HT1080 (cell line): ENCODE measurements at places on chromosomes 2 and 18. TPM values are rescaled to one million over a fixed set of nuclear protein-coding genes. Genes with fewer than 3 reads are reported as not detected.

The ACKR3 gene
- not detected in 2 replicates for total RNA-seq

The XIRP2 gene
- 0.03 and 0.18 TPM in 2 replicates for total RNA-seq

The HRH4 gene
- not detected in 2 replicates for total RNA-seq

The CTDSP1 gene
- total RNA-seq: 47.3 and 61.2 TPM in 2 replicates

The NDC80 gene
- total RNA-seq: 46.1 and 46.9 TPM in 2 replicates

The ACOXL gene
- not detected in 2 replicates for total RNA-seq

The SLC19A3 gene
- not detected in 2 replicates for total RNA-seq

The B3GNT2 gene
- 20.5 and 26.5 TPM in 2 replicates for total RNA-seq

The SPIRE1 gene
- total RNA-seq: 13.6 and 14.8 TPM in 2 replicates

The ACYP2 gene
- 0.97 and 4.7 TPM in 2 replicates for total RNA-seq

The RIT2 gene
- not detected in 2 replicates for total RNA-seq

The NXPH2 gene
- 0.14 TPM in 1 of 2 replicates, not detected in the other for total RNA-seq

The FHL2 gene
- total RNA-seq: 155 and 198 TPM in 2 replicates

The GULP1 gene
- 18.5 and 21.8 TPM in 2 replicates for total RNA-seq

The ONECUT2 gene
- 0.03 and 0.08 TPM in 2 replicates for total RNA-seq

The RELCH gene
- total RNA-seq: 18.3 and 22.4 TPM in 2 replicates

The SCG2 gene
- total RNA-seq: 4.6 and 8.2 TPM in 2 replicates

The PDIA6 gene
- total RNA-seq: 262 and 287 TPM in 2 replicates

The OSR1 gene
- total RNA-seq: not detected in 2 replicates

- no peak for DNase-seq
Observed at GRCh38 chr2:132979339-132980093, 309.5 kb upstream of the LYPD1 start.

- no peak for DNase-seq
Observed at GRCh38 chr2:16002575-16002974, 62.2 kb downstream of the MYCN start.

- DNase-seq: no peak
Observed at GRCh38 chr2:177363332-177363731, 29.2 kb upstream of the AGPS start.

DNA sequence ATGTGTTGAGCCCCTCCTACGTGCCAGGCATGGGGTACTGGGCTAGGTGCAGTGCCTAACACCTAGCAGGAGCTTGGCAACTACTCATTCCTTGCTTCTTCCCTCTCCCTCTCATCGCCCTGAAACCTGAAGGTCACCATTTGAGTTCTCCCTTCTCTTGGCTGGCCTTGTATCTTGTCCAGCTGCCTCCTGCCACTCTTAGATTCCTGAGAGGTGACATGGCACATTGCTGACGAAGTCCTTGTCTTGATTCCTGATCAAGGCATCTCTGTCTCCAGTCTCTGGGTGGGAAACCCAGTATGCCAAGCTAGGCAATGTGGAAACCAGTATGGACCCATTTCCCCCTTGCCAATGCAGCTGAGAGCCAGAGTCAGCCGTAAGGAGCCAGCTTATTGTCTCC, 9.0 kb upstream of the EFR3B start:
- DNase-seq: no peak

- no peak for DNase-seq
Observed at GRCh38 chr2:74499267-74499939, at the start of gene LBX2. Gene LBX2, minus strand, starts transcription at chr2:74499603. Its CDS starts 66 bp downstream, at chr2:74499537.

DNA sequence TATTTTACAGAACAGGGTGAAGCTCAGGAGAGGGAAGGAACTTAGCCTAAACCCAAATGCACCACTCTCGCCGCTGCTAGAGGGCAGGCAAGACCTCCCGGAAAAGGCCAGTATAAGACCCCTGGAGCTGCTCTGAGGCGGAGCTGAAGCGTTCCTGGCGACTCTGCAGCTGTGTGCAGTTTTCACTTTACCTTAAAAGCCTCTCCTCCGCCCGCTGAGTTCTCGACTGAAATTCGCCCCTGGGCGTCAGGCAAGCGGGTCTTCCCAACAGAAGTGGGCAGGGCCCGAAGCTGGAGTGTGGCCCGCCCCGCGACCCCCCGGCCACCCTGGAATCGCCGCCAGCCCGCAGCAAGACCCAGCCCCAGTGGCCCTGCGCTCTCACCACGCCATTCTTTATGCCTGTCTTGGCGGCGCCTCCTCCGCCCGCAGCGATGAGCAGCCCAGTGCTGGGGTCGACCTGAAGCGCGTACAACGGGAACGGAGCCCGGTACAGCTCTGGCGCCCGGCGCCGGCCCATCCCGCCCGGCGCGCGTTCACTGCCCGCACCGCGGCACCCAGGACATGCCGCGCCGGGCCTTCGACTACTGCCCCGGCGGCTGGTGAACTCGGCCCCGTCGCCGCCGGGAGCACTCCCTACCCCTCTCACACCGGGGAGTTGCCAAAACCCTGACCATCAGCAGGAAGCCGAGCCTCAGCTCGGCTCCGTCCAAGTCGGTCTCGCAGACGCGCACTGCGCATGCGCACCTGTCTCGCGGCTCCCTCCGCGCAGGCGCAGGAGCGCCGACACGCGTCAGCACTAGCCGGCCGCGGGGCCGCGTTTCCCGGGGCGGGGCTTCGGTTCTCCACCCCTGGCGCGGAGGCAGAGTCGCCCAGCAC, at the start of gene PREB:
TSS of gene PREB (minus strand) at position 732 of the 876 bp plus-strand sequence. CDS start at position 517, 215 bp downstream.
- peak; percentile 90 for DNase-seq

GRCh38 chr2:162337868-162338267, 6.1 kb upstream of the GCA start:
- no peak for DNase-seq

GRCh38 chr2:237147317-237147716, 61.6 kb downstream of the COPS8 start:
- no peak for DNase-seq

GRCh38 chr2:191892391-191892790, 45.5 kb upstream of the CAVIN2 start:
- DNase-seq: peak; percentile 47

GRCh38 chr18:77114415-77115191, 18.0 kb downstream of the MBP start:
- no peak for DNase-seq

GRCh38 chr2:137123226-137123625, 357.9 kb downstream of the THSD7B start:
- peak; percentile 32 for DNase-seq

DNA sequence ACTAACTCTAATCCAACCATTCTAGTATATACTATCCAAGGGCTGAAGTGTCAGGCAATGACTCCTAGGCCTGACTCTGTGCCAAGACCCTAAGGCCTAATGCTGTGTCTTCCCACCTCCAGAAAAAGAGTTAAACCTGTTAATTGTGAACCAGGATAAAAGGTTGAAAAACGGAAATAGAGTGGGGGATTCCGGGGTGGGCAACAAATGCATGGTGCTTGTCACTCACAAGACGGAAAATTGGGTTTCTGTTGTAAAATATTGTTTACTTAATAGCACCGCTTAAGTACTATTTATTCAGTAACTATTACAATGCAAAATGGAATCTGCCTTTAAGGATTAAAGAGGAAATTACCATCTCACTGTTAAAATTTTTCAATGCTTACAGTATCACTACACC, 3.2 kb downstream of the STK17B start:
- DNase-seq: peak; percentile 62

- peak; percentile 64 for DNase-seq
Observed at GRCh38 chr2:7633566-7634153, 716.4 kb downstream of the RNF144A start.

DNA sequence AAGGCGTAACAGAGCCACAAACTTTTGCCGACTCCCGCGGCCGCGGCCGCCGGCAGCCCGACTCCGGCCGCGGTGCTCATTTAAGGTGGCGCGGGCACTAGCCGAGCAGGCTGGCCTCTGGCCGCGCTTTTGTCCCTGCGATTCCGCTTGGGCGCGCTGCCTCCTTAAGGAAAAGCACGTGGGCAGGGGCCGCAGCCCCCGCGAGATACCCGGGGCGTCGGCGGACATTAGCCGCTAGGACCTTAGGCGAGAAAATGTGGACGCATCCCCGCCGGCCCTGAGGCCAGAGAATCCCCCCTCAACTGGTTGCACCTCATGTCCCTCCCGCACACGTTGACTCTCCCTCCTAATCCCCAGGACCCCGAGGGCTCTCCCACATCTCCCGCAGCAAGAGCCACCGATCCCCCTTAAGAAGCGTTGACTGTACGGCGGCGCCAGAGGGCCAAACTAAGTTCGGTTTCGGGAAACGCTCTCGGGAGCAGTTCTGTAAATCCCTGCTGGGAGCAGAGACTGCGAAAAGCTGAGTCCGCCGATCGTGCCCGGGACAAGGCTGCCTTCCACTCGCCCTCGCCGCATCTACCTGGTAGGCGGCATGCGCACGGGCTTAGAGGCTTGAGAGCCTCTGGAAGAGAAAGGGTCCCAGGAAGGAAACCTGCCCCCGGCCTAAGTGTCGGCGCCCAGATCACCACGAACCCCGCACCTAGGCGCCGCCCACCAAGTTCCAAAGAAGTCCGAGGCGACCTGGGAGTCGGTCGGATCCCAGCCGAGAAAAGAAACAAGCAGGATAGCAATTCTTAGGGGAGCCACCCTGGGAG, 1.8 kb upstream of the SATB2 start:
- peak; percentile 87 for DNase-seq

- no peak for DNase-seq
Observed at GRCh38 chr2:128456281-128456680, 137.6 kb upstream of the HS6ST1 start.

DNA sequence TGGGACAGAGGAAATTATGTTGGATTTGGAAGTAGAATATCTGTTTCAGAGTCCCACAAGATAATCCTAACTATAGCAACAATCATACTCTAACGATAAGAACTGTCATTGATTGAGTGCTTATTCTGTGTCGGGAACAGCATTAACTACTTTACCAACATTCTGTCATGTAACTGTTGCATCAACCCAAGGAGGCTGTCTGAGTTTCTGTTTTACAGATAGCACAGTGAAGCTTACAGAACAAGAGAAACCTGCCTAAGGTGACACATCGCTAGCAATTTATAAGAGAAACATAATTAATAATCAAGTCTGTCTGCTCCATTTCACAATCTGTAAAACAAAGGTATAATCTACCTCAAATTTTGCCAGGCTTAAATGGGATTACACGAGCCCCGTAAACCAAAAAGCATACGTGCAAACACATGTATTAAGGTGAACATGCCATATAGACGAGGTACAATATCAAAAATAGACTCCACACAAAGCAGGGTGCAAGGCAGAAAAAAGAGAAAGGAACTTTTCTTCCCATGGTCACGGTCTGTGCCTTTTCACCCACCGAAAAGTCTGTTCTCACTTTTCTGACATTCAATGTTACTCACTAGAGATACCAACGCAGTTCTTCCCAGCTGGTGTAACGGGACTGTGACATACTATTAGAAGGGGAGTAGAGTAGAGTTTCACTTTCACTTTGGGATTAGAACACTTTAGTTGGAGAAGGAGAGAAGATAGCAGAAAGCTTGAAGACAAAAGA, 37.2 kb upstream of the SLC8A1 start:
- peak; percentile 53 for DNase-seq

DNA sequence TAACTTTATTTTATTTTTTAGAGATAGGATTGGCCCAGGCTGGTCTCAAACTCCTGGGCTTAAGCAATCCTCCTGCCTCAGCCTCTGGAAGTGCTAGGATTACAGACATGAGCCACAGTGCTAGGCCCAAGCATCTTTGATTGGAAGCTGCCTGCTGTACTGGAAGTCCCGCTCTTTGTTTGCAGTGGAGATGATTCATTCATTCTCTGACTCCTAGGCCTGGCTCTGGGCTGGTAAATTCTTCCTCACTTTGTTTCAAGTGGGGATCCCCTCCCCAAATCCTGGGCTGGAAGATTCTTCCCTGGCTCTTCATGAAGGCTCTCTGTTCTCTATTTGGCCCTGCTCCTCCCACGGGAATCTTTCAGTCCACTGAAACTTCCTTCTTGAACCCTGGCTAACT, 81.9 kb downstream of the NEURL3 start:
- peak; percentile 24 for DNase-seq

- DNase-seq: no peak
Observed at GRCh38 chr2:241978670-241979069, 109.1 kb downstream of the RTP5 start.

DNA sequence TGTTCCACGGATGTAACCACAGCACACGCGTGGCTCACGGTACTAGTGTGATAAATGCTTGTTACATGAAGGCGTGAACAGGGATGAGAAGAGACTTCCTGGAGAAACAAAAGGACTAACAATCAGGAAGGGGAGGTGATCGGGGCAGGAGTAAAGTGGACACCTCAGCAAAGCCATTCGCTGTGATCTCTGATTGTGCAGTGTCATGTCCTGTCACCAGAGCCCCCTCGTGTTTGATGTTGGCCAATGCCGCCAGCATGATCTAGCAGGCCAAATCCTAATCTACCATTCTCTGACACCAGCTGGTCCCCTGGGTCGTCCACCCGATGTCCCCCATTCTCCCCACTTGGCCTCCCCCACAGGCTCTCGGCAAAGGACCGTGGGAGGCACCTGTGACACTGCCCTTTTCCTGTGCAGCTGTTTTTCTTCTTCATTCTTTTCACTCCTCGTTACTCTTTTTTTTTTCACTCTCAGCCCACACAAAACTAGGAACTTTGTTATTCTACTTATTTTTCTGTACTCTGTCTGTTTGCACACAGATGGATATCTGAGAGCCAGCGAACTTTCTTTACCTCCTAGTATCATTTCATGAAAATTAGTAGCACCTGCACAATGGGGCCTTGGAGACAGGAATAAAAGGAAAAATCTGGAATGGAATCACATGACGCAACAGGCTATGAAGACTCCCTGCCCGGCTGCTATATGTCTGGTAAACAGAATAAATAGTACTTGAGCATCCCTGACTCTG, 146.8 kb downstream of the TGIF1 start:
- DNase-seq: peak; percentile 43

GRCh38 chr2:66481100-66481549, 46.2 kb downstream of the MEIS1 start:
- DNase-seq: peak; percentile 93

DNA sequence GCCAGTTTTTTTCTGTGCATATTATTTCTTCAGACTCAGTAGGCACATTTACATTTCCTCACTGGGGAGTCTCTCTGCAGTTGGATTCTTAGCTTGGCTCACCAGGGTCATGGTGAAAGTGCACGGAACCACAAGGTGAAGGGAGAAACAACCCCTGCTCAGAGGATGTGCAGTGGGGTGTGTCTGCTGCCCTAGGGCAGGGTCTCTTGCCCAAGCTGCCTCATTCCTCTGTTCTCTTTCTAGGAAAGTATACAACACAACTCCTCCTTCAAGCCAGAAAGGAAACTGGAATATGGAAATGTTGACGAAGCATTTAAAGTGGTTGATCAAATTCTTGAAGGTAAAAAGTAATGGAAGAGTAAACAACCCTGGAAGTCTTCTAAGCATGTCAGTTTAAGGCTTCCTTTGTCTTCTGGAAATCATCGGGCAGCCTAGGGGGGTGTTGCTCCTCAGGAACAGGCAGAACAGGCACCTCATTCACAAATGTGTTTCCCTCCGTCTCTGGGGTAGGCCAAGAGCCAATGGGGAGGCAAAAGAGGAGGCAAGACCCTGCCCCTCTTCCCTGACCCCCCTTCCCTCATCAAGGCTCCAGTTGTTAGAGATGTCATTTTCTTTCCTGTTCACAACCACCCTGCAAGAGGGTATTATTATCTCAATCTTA, 41.4 kb downstream of the AOX1 start:
- no peak for DNase-seq

GRCh38 chr2:231917280-231918066, 8.7 kb downstream of the NPPC start:
- no peak for DNase-seq

- DNase-seq: peak; percentile 14
Observed at GRCh38 chr2:159381574-159381973, 95.1 kb upstream of the WDSUB1 start.

GRCh38 chr2:112216167-112216566, 38.7 kb downstream of the ZC3H8 start:
- DNase-seq: peak; percentile 21
